ENCODE measurements at places on chromosomes 4 and X. TPM values are rescaled to one million over a fixed set of nuclear protein-coding genes. Genes with fewer than 3 reads are reported as not detected.

DNA sequence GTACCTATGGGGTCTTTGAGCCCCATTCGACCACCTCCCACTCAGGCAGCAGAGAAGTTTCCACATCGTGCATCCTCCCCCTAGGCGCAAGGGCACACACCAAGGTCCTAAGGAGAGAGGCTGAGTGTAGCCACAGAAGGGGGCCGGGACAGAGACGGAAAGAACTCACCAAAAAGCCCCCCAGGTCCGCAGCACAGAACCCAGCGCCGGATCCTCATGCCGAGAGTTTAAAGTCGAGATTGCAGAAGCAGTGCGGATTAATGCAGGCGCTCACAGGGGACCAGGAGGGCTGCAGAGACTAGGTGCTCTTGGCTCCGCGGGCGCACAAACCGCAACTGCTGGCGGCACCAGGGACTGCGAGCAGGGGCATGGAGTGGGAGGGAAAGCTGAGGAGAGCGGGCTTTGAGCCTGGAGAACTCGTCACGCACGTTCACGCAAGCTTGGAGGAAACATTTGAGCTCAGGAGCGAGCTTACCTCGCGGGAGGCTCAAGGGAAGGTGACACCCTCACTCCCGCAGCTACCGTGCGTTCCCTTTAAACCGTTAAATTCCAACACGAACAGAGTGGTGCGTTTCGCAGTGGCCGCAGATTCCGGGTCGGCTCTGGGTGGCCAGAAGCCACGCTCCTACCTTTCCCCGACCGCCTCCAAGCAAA lies 8.5 kb downstream of the NKX3-2 start:
- no peak for DNase-seq

DNA sequence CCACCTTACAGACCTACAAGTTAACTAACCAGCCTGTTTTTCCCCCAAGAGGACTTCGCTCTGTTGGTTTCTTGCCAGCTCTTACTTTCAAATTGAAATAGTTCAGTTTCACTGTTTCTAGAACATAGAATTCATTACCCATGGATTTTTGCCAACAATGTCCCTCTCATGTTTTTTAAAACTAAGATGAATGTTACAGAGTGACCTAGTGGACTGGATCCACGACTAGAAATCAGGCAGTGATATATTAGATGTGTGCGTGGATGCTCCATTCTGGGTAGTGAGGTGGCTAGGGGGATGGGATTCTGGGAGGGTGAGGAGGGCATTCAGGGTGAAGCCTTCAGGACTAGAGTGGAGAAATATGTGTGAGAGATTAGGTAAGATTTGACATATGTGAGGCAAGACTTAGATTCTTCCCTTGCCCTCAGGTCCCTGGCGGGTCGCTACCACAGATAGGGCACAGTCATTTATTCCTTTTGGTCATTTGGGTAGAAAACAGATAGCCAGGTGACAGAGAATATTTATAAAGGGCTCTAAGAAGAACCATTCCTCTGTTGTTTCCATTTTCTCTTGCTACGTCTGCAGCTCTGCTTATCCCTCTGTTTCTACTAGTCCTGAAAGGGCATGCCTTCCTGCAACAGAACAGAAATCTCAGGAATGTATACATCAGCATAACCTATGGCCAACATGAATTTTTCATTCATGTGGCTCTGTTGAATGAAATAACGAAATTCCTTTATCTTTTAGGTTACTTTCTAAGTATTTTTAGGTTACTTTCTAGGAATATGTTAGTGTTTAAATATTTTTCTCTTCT lies 15.4 kb upstream of the JADE1 start:
- no peak for DNase-seq

GRCh38 chr4:160009656-160010493 lies 907.0 kb downstream of the RAPGEF2 start:
- DNase-seq: no peak

DNA sequence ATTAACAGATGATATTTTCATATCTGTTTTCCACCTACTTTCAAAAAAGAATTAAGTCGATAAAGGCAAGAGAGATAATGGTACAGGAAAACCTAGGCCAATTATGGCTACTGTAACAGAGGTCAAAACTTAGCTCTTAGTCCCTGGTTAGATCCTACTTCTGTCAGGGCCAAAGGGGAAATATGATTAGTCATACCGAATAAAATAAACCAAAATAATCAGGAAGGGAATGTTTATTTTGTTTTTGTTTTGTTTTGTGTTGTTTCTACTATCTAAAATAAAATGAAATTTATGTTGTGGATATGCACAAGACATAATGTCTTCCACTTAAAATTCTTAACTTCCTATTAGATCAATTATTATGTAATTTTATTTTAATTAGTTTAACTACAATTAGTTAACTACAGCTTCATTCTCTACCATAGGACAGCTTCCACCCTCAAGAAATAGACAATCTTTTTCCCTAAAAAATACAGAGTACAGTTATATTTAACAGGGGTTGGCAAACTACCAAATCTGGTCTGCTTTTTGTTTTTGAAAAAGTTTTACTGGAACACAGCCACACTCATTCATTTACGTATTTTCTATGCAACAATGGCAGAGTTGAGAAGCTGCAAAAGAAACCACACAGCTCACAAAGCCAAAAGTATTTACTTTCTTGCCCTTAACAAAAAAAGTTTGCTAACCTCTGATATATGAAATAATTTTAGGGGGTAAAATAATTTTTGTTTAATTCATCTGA lies 25.4 kb downstream of the TMEM47 start:
- peak; percentile 45 for DNase-seq

GRCh38 chrX:148670277-148670676 lies 169.9 kb downstream of the AFF2 start:
- no peak for DNase-seq

GRCh38 chrX:12978205-12979025 lies 3.5 kb downstream of the TMSB4X start:
- DNase-seq: no peak

DNA sequence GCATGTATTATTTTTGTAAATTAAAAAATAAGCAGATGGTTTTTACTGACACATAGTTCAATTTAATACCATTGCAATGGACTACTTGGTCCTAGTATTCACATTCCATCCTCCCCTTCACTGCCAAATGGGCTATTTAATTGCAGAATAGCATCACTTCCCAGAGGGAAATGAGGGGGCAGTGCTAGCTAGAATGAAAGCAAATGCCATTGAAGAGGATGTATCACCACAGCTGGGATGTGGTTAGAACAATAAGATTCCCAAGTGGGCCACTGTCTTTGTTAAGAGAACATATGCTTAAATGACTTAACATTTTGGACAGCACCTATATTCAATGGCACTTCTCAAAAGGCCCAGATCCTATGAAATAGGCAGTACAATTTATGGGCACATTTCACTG lies 224.7 kb downstream of the RBMX2 start:
- no peak for DNase-seq

GRCh38 chr4:14130551-14130950 lies 503.0 kb upstream of the BOD1L1 start:
- no peak for DNase-seq

DNA sequence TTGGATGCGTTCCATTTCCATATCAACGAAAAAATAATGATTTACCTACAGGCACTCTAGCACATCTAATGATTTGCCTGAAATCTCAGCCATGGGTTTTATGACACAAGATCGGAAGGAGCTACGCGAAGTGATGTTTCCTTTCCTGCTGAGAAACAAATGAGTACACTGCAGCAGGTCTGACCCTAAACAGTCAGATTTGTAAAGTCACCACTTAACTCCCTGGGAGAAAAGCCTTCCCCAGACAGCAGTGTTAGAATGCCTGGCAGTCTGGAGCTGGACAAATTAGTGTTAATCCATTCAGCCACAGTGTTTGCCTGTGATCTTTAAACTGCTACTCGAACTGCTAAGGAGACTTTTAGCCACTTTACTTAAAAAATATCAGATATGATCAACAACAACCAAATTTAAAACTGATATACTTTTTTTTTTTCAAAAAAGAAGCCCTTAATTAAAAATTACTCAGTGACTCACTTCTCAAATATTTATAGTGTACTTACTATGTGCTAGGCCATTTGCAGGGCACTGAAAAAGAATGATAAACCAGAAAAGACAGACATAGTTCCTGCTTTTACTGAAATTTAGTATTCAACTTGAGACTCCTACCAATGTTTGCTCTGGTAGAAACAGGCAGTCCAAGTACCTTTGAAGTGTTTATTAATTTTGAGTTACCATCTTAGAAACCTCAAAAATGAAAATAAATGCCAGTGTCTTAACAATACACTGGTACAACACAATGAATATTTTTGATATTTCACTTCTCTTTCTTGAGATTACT lies 104.5 kb downstream of the SHISA3 start:
- no peak for DNase-seq

GRCh38 chr4:2763511-2763967 lies 7.4 kb upstream of the TNIP2 start:
- DNase-seq: no peak

GRCh38 chrX:7133050-7133440 lies 14.5 kb upstream of the STS start:
- DNase-seq: no peak

- no peak for DNase-seq
Observed at GRCh38 chr4:98887145-98887544, 41.8 kb downstream of the EIF4E start.

- DNase-seq: no peak
Observed at GRCh38 chr4:4254666-4255065, 6.6 kb upstream of the TMEM128 start.

DNA sequence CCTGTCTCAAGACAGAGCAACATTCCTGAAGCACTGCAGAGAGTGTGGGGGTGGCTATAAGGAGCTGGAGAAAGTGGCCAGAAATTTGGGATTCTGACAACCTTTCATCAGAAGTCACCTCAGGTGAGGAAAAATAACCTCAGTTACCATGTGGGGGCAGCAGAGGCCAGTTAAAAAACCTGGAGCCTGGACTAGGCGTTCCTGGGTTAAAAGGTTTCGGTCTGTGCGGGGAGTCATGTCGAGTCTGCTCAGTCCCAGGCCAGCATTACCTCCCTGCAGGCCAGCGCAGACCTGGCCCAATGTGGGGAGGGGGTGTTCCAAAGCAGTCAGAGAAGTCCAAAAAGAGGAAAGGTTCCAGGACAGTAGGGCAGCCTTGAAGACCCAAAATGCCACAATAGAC lies 10.9 kb upstream of the NALF2 start:
- peak; percentile 2 for DNase-seq

DNA sequence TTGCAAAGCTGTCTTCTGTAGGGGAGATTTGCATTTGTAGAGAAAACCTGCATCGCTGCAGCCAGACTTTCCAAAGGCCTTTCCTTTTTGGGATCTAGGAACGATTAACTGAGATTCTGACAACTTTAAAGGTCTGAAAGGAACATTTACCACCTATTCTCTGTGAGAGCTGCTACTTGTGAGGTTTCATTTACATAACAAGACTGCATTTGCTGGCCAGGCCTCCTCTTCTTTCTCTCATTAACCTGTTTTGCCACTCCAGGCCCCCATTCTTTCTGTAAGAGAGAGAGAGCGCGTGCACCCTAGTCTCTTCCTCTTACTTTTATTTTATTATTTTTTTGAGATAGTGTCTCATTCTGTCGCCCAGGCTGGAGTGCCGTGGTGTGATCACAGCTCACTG lies 31.6 kb downstream of the TMEM31 start:
- no peak for DNase-seq

GRCh38 chrX:150635952-150636351 lies 57.2 kb upstream of the MTMR1 start:
- DNase-seq: no peak

DNA sequence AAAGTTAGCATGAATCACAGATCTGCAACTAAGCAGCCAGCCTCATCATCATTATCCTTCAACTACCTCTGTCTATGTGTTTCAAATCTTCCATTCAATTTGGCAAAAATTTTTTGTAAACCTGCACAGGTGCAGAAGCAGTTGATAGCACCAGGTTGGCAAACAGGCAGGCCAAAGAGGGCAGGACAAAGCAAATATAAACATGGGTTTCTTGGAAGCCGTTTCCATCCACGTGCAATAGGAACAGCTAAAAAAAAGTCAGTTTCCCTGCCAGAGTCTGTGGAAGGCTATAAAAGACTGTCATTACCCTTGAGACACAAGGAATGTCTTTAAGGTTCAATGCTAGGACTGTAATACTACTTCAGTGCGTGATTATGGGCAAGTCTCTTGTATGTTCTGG lies 253.2 kb downstream of the PDHA2 start:
- peak; percentile 6 for DNase-seq

DNA sequence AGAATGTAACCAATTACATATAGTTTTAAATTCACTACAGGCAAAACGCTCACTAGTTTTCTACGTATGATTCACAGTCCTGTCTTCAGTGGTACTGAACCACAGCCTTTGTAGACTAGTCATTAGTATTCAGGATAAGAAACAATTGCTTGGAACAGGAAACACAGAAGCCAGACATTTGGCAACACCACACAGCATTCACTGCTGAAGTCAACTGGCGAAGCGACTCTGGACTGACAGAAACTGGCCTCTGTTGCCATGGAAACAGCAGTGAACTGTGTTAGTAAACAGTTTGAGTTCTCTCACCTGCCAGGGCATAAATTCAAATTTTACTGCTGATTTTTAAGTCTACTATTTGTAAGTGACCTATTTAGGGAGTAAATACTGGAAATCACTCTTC lies 57.6 kb downstream of the MAPK10 start:
- peak; percentile 79 for DNase-seq

DNA sequence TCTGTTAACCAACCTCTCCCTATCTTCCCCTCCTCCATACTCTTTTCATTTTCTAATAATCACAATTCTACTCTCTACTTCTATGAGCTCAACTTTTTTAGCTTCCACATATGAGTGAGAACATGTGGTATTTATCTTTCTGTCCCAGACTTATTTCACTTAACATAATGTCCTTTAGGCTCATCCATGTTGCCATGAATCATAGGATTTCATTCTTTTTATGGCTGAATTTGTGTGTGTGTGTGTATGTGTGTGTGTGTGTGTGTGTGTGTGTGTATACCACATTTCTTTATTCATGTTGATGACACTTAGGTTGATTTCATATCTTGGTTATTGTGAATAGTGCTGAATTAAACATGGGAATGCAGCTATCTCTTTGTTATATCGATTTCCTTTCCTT lies 37.4 kb downstream of the RUFY3 start:
- DNase-seq: no peak

DNA sequence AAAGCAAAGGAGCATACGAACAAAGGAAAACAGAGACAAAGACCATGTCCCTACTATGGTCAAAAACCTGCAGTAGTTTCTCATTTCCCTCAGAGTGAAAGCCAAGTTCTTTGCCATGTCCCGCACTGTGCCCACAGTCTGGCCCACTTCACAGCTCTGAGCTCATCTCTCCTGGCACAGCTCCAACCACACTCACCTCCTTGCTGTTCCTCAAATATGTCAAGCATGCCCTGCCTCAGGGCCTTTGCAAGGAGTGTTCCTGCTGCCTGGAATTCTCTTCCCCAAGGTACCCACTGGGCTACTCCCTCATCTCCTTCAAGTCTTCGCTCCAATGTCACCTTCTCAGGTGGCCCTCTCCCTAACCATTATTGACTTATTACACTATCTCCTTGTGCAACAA lies 72.1 kb downstream of the COX18 start:
- no peak for DNase-seq

- DNase-seq: no peak
Observed at GRCh38 chr4:7299010-7299907, 106.9 kb downstream of the SORCS2 start.

Gene KCND1
- polyA plus RNA-seq: 5.0 TPM

Gene VCX
- not detected for polyA plus RNA-seq

Gene PRR32
- polyA plus RNA-seq: 184 TPM

Gene RNF150
- 46.7 TPM for polyA plus RNA-seq

Gene SHROOM4
- 5.5 TPM for polyA plus RNA-seq

Gene FGF16
- polyA plus RNA-seq: 3.8 TPM

Gene FOXP3
- 0.35 TPM for polyA plus RNA-seq

Gene GABRE
- 34.5 TPM for polyA plus RNA-seq

Gene ZDHHC15
- 11.4 TPM for polyA plus RNA-seq

Gene MAGEA9B
- not detected for polyA plus RNA-seq

Gene FRMPD3
- polyA plus RNA-seq: 0.25 TPM

Gene TRIM75
- polyA plus RNA-seq: 0.13 TPM

Gene TMEM131L
- polyA plus RNA-seq: 63.8 TPM

Gene BMP15
- polyA plus RNA-seq: not detected

Gene ACE2
- polyA plus RNA-seq: not detected
